ENCODE measurements at places on chromosomes 6 and 20.

GRCh38 chr6:13812359-13812642, 2.1 kb downstream of the MCUR1 start:
- no peak for DNase-seq

- no peak for DNase-seq
These were observed 422.1 kb downstream of the GJA1 start for GRCh38 chr6:121857551-121857950.

- peak; percentile 39 for DNase-seq
These were observed 684 bp downstream of the PAQR8 start for GRCh38 chr6:52362443-52363227.

DNA sequence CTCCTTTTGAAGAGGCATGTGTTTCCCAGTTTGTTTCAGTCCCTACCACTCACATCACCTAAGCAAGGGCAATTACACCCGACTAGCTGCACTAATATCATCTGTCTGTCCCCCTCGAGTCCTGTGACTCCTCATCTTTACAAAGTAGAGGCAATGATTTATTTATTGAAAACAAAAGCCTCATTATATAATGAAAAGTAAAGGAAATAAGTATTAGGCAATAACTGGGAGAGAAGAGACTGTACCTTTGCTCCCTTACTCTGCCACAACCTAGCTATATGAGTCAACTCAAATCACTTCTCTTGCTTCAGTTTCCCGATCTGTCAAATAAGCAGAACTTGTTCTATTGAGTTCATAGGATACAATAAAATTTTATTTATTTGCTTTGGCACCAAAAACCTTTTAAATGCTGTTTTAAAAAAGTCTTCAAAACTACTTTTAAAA, 38.9 kb downstream of the CSNK2A1 start:
- no peak for DNase-seq

DNA sequence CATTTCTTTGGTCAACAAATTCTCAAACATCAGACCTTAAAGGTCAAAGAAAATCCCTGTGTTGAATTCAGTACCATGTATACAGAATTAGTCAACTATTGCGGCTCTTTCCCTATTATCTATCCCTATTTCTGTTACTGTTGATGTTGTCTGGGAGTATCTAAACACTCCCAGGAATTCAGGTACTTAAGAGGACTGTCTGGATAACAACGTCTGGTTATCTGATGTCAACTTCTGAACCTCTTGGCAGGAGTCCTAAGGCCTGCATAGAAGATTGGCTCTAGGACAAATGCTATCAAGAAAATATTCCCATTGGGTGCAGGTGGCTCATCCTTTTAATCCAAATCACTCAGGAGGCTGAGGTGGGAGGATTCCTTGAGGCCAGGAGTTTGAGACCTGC, 255.6 kb downstream of the KHDC1L start:
- DNase-seq = no peak

DNA sequence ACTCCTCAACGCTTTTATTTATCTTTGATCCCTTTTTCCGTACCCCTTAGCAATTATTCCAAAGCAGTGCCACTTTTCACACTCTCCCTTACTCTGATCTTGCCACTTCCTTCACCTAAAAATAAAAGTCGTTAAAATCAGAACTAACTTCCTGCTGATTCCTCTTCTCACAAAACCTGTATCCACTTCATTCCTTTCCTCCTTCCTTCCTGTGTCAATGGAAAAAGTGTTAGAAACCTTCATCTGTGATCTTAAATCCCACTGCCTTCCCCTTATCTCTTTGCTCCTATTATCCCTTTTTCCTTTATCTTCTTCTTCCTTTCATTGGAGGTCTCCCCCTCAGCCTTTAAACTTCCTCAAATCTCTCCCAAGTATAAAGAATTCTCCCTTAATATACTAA, 49.2 kb downstream of the GOPC start:
- DNase-seq = no peak

GRCh38 chr6:52519618-52520017, 57.2 kb downstream of the TRAM2 start:
- DNase-seq = no peak

DNA sequence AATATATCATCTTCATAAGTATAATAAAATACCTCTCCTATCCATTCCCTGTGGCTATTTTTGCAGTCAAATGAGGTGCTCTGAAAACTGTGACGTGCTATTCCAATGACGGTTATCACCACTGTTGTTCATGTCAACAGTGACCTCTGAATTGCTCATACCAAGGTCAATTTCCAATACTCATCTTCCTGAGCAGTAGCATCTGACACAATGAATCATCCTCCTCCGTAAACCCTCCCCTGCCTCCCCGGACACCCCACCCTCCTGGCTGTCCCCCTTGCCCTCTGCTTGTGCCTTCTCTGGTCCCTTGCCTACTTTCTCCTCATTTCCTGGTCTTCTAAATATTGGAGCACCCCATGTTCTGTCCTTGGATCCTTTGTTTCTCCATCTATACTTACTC, 77.7 kb upstream of the SLC22A23 start:
- no peak for DNase-seq

DNA sequence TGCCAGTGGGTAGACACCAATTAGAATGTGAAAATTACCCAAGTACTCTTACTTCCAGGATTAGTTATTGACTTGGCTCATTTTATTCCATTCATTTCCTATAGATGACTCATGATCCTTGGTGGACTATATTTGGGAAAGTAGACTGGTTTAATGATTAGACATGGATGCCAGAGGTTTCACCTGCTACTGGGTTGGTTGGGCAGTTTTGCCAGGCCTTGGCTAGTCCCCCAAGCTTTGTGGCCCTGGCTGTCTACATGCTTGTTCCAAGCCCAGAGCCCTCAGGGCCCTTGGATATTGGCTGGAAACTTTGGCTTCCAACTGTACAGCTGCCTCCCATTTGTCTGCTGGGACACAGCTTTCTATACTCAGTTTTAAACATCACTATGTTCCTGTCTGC, 104.1 kb downstream of the ZFP64 start:
- DNase-seq = no peak

DNA sequence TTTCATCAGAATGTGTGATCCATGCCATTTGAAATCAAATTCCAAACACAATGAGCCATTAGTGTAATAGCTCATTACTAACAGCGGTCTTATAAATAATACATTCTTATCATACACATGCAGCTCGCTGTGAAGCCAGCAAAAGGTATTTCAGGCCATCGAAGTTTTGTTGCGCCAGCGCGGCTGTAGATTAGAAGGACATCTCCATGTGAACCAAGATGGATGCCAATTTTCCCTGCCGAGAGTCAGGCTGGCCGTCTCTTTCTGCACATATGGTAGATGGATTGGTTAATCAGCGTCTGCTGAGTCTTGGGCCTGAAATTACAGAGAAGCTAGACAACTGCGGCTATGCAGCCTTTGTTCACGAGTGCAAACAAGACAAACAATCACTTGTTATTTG, 44.1 kb downstream of the CFAP61 start:
- no peak for DNase-seq

GRCh38 chr20:46559001-46559400, 8.5 kb upstream of the OCSTAMP start:
- no peak for DNase-seq

- peak; percentile 89 for DNase-seq
These were observed at the start of gene TBCC for GRCh38 chr6:42745640-42746462. Gene TBCC, minus strand, starts transcription at chr6:42746103. Its CDS starts 30 bp downstream, at chr6:42746073.

DNA sequence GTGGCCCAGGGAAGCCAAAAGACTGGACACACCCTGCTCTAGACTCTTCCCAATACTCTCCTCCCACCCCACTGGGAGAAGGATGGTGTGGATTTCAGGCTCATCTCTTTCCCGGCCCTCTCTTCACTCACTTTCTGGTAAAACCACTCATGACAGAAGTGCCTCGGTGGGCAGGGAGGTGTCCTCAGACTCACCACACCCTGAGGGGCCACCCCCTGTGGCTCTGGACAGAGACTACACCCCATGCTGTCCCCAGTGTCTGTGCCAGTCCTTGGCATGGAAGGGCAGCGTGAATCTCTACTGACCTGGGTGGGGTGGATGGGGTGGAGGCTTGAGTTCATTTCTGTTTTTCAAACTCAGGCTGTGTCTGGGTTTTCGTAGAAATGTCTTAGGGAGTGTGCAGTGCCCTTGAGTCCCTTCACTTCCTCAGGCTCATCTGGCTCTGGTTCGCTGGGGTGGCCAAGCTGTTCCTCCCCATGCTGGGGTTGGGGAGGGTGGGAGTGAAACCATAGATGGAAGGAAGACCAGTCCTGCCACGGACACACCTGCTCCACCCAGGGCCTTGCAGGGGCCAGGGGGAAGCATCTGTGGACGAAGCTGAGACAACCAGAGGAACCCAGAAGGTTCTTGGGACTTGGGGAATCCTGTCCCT, 59.1 kb downstream of the EZR start:
- no peak for DNase-seq

DNA sequence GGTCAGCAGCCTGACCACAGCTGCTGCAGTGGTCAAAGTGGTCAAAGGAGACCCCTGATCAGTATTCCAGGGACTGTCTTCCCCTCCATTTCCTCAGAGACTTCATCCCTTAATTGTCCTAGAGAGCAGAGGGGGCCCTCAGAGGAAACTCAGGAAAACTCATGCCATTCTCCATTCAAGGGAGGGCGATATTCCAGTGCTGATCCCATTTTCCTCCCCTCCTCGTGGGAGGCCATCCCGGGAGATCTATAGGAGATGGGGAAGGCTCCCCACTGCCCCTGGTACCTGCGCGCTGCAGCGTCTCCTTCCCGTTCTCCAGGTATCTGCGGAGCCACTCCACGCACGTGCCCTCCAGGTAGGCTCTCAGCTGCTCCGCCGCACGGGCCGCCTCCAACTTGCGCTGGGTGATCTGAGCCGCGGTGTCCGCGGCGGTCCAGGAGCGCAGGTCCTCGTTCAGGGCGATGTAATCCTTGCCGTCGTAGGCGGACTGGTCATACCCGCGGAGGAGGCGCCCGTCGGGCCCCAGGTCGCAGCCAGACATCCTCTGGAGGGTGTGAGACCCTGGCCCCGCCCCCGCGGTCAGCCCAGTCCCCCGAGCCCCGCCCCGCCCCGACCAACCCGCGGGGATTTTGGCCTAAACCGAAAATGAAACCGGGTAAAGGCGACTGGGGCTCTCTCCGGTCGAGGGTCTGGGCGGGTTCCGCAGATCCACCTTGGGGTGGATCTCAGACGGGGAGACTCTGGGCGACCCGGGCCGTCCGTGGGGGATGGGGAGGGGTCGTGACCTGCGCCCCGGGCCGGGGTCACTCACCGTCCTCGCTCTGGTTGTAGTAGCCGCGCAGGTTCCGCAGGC, 878 bp downstream of the HLA-C start:
- DNase-seq = peak; percentile 70

DNA sequence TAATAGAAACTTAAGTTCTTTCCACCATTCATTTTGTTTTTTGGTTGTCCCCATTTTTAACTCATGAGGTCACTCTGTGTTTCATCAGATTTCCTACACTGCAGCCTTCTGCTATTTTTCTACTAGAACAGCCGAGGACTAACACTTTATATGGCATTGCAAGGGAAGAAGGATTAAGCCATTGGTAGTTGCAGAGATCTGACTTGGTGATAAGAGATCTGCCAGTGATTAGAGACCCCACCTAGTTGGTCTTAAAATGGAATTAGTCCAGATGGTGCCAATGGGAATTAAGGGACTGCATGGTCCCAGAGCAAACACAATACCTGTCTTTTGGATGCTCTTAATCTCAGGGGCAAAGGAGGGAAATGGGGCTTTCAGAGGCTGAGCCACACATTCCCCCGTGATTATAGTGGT, 125.5 kb upstream of the TMEM170B start:
- DNase-seq = peak; percentile 7

GRCh38 chr6:120395330-120395729, 939.0 kb downstream of the TBC1D32 start:
- no peak for DNase-seq

DNA sequence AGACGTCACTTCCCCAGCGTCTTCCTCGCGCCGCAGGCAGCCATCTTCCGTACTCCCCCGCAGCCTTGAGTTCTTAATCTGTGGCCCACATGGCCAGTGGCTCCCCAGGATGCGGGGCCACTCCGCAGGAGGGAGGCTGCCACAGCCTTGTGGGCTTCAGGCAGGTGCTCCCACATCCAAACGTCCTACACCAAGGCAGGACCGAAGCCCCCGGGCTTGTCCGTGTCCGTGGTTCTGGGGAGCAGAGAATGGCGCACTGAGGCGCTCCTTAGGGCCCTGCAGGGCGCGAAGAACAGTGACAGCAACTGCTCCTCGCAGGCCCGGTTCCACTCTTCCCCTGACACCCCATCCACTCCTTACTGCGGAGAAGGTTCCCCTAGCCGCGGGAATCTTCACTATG, 755.8 kb downstream of the PRIM2 start:
- DNase-seq = no peak

- no peak for DNase-seq
These were observed 34.5 kb downstream of the MOCS1 start for GRCh38 chr6:39899554-39900295.

DNA sequence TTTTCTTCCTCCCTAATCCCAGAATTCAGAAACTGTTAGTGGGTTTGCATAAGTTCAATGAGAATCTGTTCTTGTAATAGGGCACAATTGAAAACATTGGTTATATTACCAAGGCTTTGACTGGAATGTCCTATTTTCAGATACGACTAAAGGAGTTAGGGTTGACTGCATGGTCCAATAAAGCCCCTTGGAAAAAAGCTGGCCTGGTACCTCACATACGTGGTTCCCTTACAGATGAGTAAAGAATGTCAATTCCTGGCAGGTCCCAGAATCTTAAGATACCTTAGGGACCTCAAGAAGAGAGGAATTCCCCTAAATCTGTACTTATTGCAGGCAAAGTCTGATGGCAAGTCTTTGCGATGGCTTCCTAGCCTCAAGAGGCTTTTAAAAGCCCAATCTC, 4.6 kb downstream of the PPDPF start:
- no peak for DNase-seq

- DNase-seq = no peak
These were observed 511.3 kb downstream of the QKI start for GRCh38 chr6:163925839-163926238.

GRCh38 chr6:4861564-4861963, 85.4 kb downstream of the CDYL start:
- no peak for DNase-seq

DNA sequence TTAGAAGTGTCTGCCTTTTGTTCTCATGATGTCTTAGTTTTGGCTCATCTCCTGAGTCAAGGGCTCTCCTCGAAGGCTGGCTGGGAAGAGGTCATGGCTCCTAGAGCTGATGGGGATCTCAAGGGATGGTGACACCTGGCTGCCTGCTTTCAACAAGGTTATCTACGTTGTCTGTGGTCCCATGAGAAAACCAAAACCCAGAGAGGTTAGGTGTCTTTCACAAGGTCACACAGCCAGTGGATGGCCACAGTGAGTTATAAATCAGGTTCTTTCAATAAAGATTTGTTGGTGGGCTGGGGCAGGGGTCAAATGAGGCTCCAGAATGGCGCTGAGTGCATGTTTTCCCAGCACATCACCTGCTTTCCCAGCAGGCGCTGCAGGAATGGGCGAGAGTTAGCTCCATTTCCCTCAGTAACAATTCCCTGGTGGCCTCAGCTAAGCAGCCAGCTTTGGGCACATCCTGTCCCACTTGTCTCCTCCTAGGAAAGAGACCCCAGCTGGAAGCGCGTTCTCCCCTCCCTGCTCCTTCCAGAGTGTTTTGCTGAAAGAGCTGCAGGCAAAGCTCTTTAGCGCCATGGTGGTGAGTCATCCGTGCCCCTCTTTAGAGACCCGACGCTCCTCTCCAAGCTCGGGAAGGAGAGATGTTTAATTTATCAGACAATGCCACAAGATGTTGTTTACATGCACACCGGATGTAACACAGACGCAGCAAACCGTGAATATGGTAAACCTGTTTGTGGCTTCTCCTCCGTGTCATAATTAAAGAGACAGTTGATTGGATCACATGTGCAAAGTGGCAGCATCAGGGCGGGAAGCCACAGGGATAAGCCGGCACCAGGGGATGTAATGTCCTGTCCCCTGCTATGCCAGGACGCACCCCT, 109.7 kb downstream of the LRFN2 start:
- DNase-seq = no peak

GRCh38 chr6:11315743-11316437, 83.4 kb upstream of the NEDD9 start:
- DNase-seq = no peak
